ENCODE measurements at places on chromosomes 7 and 10.
A peak's percentile ranks its signal among the peaks of the same experiment; 100 is the strongest.

GRCh38 chr10:22780474-22780885 is 66.1 kb upstream of the PIP4K2A start:
- peak; percentile 55 for DNase-seq

DNA sequence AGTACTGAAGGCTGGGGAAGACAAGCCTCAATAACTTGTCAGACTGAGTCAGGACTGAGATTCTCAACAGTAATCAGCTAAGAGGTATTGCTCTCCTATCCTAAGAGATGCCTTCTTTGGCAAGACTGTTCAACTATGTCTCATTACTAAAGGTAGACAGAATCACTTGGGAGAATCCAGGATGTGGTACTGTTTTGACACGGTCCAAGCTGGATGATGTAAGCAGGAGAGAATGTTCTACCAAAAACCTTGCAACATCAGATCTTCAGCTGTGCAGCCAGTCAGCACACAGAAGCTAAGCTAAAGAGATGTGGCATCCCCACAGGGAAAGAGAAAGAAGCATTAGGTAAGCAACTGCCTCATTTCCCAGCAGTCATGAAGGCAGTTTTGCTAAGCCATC is 391.4 kb downstream of the NRG3 start:
- DNase-seq = peak; percentile 61

DNA sequence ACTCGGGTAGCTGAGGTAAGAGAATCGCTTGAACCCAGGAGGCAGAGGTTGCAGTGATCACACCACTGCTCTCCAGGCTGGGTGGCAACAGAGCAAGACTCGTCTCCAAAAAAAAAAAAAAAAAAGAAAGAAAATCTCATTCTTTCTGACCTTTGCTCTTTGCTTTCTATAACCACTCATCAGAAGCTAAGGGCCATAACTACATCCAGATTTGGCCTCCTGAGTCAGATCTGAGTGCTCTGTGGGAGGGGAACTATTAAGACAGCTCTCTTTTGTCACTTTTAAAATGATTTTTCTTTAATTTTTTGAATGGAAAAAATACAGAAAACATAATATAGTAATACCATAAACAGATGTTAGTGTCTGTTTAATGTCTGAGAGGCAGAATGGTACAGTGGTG is 210.1 kb downstream of the KIAA1217 start:
- peak; percentile 16 for DNase-seq

DNA sequence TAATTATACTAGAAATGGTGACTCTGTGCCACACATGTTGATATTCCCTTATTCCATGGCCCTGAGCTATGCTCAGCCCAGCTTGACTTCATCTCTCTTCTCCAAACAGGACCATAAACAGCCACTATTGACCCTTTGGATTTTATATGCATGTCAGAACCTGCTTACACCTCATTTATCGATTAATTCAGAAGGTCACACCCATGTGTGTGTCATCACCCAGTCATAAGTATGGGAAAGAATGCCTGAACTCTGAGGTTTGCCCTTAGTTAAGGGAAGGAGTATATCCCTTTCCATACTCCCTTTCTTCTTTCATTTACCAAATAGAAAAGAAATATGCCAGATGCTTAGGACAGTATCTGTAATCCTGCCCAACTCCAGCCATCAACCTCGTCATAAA is 602.3 kb downstream of the SORCS3 start:
- no peak for DNase-seq

- DNase-seq = peak; percentile 43
Measured at GRCh38 chr10:122301055-122301810, 30.1 kb downstream of the BTBD16 start.

DNA sequence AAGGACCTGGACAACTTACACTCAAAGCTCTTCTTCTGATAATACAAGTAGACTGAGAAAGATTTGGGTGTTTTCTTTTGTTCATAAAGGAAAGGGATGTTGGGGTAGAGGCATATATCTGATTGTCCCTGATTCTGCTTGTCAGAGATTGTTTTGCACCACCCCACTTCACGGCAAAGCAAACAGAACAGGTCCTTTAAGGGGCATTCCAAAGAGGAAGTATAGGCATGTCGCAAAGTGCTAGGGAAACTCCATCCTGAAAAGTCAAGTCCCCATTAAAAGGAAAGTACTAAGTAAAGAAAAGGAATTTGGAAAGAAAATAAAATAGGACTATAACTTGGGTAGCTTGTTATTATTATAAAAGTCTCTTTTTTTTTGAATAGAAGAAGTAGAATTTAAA is 233.0 kb downstream of the DNAJB9 start:
- DNase-seq = no peak

GRCh38 chr7:106639476-106640334 is 21.3 kb downstream of the CCDC71L start:
- DNase-seq = no peak

GRCh38 chr10:114393482-114393881 is 10.8 kb downstream of the AFAP1L2 start:
- no peak for DNase-seq

DNA sequence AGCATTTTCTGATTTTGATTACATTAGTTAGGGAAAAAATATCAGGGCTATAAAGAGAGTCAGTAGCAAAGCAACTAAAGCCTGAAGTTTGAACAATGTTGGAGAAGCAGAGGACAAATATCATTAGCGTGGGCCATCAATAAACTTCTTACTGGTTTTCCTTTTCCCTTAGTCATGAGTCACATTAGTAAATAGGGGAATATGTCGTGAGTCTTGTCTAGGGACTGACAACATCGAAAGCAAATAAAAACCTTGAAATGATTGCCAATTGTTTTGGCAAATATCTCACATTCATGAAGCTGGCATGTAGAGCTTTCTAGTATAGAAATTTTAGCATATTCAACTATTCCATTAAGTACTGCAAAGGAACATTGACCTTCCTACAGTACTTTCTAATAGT is 806.0 kb upstream of the SORCS1 start:
- no peak for DNase-seq

- no peak for DNase-seq
Measured at GRCh38 chr7:19109000-19109946, 8.2 kb downstream of the TWIST1 start.

- DNase-seq = no peak
Measured at GRCh38 chr10:22722626-22723169, 8.3 kb upstream of the PIP4K2A start.

DNA sequence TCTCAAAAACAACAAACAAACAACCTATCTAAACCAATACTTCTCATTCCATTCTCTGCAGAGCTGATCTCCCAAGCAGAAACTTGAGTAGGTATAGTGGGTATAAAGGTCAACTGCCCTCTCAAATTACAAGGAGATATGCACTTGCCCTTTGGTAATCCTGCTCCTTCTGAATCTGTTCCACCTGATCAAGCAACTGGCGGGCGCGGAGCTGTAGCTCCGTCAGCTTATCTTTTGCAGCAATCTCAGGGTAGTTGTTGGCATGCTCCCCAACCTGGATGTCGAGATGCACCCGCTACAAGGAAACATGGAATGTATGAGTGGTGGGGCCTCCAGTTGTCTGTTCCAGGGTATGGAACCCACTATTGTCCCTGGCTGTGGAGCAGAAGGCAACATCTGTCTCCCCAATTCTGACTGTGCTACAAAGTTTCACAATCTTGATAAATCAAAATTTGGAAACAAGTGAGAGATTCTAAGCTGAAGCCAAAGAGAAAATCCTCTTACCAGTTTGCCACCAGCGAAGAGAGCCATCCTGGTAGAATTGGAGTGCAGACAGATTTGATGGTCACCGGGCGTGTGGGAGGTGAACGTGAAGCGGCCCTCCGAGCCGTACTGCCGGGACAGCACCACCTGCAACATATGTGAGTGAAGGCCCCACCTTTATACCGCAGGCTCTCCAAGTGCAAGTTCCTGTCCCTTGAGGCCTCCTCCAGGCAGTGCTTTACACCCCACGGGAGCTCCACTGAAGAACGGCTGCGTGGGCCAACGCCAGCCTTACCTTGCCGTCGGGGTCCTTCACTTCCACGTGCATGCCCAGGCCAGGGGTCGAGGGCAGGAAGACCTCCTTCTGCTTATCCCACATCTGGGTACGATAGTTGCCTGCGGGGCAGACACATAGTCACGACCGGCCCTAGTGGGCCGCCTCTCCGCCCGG is 819 bp downstream of the TMED4 start:
- DNase-seq = no peak

DNA sequence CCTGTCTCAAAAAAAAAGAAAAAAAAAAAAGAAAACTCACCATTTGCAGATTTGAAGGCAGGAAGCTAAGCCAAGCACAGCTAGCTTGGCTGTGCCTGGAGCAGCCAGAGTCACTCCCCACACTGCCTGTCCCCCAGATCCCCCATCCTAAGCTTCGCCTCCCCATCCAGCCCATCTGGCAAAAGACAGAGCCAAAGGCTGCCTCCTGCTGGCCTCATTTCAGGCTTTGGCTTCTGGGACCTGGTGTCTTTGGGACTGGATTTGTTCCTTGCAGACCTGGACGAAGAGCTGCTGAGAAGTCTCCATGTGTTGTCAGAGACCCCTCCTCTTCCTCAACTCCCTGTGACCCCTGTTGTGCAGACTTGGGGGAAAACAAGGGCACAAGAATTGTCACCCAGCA is 8.1 kb downstream of the ASL start:
- no peak for DNase-seq

DNA sequence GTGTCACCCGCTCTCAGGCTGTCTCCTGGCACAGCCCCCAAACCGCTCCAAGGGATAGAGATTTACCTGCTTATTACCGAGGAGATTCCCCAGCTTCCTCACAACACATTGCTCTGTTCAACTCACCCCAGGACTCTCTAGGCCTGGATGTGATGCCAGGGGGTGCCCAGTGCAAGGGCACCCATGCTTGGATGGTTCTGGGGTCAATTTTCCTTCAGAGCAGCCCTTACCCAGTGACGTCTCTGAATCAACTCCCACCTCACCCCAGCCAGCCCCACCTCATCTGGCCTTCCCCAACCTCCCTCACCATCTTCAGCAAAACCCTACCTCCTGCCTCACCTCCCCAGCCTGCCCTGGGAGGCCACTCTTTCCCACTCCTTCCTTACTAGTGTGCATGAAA is 951.6 kb upstream of the ZNF722 start:
- DNase-seq = no peak

GRCh38 chr7:73885975-73886798 is 25.2 kb downstream of the TMEM270 start:
- peak; percentile 25 for DNase-seq

DNA sequence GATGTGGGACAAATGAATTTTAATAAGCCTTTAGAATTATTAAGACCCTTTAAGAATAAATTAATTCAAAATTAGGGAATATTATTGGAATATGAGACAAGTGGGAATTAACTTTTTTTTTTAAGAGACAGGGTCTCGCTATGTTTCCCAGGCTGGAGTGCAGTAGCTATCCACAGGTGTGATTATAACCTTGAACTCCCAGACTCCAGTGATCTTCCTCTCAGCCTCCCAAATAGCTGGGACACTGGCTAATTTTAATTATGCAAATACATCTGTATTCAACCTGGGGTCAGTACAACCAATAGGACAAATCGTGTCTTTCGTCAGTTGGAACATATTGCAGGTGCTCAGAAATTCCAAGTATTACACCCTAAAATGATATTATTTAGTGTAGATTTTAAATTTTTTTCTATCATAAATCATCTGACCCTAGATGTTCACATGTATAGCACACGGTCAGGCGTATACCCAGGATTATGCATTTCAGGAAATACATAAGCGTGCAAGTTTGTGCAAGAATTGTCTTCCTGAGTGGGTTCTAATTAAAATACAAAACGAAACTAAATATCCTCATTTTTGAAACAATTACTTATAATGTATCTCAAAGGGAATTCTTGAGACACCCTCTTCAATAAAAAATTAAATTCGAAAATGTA is 1.2 kb downstream of the NT5C3A start:
- DNase-seq = no peak

DNA sequence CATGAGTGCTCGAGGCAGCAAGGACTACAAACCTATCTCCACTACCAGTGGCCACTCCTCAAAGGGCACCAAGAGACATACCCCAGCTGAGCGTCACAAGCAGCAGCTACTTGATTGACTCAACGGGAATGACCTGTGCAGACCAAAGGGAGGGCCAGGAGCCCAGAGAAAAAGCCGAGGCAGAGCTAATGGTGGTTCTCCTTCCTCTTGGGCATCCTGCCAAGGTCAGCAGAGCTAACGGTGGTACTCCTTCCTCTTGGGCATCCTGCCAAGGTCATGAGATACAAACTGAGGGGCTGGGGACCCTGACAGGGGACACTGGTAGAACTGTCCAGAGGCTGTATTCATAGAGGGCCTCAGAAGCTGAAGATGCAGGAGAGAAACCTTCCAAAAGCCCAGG is 60.4 kb downstream of the FAM53B start:
- no peak for DNase-seq

DNA sequence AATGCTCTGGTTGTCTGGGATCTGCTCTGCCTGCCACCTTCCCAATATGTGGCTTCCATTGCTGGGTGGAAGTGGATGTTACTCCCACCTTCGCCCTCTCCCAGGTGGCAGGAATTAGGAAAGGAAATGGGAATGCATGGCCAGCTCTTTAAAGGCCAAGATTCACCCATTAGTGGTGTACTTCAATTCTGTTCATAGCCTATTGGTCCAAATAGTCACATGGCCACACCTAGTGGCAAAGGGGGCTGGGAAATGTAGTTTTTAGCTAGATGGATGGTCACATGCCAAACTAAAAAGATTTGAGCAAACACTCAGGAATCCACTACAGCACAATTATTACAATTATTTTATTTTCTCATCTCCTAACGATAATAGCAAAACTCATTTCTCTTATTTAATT is 135.1 kb downstream of the NPY start:
- no peak for DNase-seq

GRCh38 chr10:99344715-99345114 is 15.6 kb downstream of the CNNM1 start:
- DNase-seq = no peak

- DNase-seq = no peak
Measured at GRCh38 chr10:15163253-15163828, 5.2 kb downstream of the NMT2 start.

DNA sequence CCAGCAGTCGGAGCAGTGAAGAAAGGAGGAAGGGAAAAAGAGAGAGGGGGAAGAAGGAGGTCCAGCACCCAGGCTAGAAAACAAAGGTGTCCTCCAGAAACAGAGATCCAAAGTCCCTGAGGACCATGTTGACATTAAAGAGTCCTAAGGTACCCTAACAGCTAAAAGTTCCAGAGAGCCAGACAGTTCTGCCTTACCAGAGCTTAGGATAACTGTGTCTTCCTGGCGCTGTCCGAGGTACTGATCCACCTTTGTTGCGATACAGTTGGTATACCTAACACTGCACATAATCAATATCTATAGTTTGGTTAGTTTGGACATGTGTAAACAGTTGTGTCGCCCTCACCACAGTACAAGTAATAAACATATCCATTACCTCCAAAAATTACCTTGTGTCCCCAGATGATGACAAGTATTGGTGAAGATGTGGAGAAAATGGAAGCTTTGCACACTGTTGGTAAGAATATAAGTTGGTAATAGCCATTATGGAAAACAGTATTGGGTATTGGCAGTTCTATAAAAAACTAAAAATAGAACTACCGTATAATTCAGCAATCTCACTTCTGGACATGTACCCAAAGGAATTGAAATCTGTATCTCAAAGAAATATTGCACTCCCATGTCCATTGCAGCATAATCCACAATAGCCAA is 59.8 kb downstream of the GRID1 start:
- DNase-seq = no peak

- DNase-seq = no peak
Measured at GRCh38 chr7:66781408-66782090, 41.0 kb downstream of the RABGEF1 start.

All from fibroblast of gingiva (primary cell).